ENCODE measurements at places on chromosomes 6 and 20. TPM values are rescaled to one million over a fixed set of nuclear protein-coding genes. Genes with fewer than 3 reads are reported as not detected.

The ZNF334 gene
- 0.14 TPM for total RNA-seq

The WFDC2 gene
- not detected for total RNA-seq

The STX11 gene
- 17.7 TPM for total RNA-seq

The CRISP3 gene
- not detected for total RNA-seq

The SESN1 gene
- 53.5 TPM for total RNA-seq

Data from CD8-positive, alpha-beta T cell (primary cell).